Upper lobe of right lung (tissue), 1 donor: ENCODE measurements at places on chromosomes 12 and 14. TPM values are rescaled to one million over a fixed set of nuclear protein-coding genes. Genes with fewer than 3 reads are reported as not detected.

Gene POTEM
- not detected for total RNA-seq

Gene OLR1
- 96.1 TPM for total RNA-seq

Gene TDRD9
- total RNA-seq, result 6.2 TPM

Gene MYO1H
- 0.64 TPM for total RNA-seq

Gene ZC3H14
- total RNA-seq, result 63.4 TPM

Gene RGS6
- 2.6 TPM for total RNA-seq

Gene SIRT4
- total RNA-seq, result 2.4 TPM

Gene TUBA1A
- 90.8 TPM for total RNA-seq

Gene PGF
- total RNA-seq, result 4.7 TPM

Gene KIF26A
- total RNA-seq, result 5.9 TPM

Gene MYF6
- not detected for total RNA-seq

Gene LGR5
- 0.35 TPM for total RNA-seq

Gene FAIM2
- 1.2 TPM for total RNA-seq

Gene KLC1
- total RNA-seq, result 172 TPM

Gene AEBP2
- total RNA-seq, result 40.1 TPM

Gene CCDC177
- total RNA-seq, result not detected

Gene RESF1
- 72.3 TPM for total RNA-seq

Gene CLEC4E
- 16.8 TPM for total RNA-seq

DNA sequence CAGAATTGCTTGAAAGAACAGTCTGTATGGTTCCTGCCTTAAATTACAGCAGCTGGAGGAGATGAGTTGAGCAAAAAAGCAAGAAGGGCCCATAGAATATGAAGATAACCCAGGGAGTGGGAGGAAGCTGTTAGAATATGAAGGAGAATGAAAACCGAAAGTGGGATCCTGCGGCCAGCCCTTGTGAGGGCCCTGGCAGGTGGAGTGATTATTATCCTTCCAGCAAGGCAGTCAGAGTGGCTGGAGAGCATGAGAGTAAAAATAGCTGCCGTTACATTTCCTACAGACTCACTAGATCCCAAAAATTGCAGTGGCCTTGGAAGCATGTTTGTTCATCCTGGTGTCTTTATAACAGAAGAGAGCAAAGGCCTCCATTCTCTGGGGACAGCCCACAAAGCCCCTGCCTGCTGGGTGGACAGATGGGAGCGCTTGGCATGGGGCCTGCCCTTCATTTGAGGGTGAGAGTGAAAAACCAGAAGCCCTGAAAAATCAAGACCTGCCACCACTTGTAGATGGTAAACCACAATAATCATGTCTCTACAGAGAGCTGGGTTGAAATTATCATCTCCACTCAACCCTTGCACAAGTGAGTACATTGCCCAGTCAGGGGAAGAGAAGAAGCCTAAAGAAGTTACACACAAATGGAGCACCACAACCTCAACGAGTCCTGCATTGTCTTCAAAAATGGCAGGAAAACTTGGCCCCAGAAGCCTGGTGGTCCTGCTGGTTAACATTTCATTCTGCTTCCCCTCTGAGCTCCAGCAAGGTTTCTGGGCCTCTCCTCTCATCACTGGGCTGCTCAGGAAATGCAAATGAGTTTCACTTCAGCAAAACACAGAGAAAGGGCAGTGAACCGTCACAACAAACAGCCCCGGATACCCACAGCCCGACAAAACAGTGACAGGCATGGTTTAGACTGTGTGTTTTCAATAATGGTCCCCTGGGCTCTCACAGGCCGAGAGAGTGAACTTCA, 20.5 kb downstream of the ZDHHC22 start:
- no peak for DNase-seq

DNA sequence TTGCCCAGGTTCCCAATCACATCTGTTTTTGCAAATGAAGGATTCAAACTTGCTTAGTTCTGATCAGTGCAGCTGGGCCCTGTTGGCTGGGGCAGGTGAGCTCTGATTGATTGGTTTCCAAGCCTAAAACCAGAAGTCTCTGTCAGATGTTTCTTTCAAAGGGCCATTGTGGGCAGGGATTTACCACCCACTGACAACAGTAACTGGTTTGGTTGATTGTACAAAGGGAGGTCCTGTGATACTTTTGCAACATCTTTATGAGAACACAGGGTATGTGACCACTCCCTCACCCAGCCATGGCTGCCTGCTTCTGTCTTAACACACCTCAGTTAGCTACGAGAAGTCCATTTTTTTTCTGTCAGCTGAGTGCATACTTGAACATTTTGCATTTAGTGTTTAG, 184.1 kb downstream of the FLRT2 start:
- no peak for DNase-seq

GRCh38 chr12:129185855-129186254, 332.6 kb downstream of the GLT1D1 start:
- DNase-seq, result no peak

- DNase-seq, result no peak
These were observed 1.4 kb upstream of the HMGA2 start for GRCh38 chr12:65822732-65823512.

GRCh38 chr14:60488175-60488574, 2.3 kb upstream of the C14orf39 start:
- DNase-seq, result no peak

- no peak for DNase-seq
These were observed 150.2 kb downstream of the TMEM132D start for GRCh38 chr12:129753586-129753985.

GRCh38 chr14:62943202-62943601, 102.1 kb downstream of the KCNH5 start:
- no peak for DNase-seq

DNA sequence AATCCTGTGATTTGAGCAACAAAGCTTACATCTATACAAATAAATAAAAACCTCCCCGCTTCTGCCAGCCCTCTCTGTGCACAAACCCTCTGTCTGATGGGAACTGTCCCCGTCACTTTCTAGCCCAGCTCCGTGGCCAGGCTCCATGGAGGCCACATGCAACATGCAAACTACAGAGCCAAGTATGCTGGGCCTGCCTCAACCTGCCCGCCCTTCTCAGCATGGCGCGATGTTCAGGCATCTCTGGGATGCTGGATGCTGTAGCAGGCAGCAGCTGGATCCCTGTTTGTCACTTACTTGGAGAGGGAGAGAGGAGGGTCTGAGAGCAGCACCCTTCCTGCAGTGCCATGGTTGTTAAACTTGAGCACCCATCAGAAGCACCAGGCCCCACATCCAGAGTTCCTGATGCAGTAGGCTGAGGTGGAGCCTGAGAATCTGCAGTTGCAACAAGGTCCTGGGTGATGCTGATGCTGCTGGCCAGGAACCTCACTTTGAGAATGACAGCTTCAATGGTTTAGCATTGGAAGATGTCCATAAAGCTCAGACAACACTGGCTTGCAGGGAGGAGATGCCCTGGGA, 32.4 kb downstream of the CLMN start:
- DNase-seq, result no peak

GRCh38 chr14:22556021-22556989, 32.7 kb downstream of the DAD1 start:
- peak; percentile 83 for DNase-seq

- DNase-seq, result no peak
These were observed 157.9 kb downstream of the ZNF664 start for GRCh38 chr12:124130691-124131591.

GRCh38 chr14:72809063-72809462, 84.8 kb downstream of the DPF3 start:
- DNase-seq, result no peak

- no peak for DNase-seq
These were observed 79.3 kb upstream of the DYNC1H1 start for GRCh38 chr14:101884934-101885576.

DNA sequence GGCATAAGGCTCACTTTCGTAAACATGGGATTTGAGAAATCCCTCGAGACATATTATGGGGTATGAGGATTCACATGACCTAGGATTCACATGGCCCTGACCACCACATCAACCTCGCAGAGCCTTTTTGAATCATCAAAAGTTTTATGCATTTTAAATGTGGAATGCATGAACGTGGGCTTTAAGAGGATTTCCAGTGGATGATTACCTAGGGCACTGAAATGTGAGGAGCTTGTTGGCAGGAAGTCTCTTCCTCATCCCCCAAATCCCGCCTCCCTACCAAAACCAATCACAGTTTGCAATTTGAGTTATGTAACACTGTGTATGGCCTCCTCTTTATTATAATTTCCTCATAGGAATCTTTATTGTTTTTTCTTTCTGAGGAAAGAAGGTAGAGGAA, 659.6 kb upstream of the TBX3 start:
- DNase-seq, result no peak

DNA sequence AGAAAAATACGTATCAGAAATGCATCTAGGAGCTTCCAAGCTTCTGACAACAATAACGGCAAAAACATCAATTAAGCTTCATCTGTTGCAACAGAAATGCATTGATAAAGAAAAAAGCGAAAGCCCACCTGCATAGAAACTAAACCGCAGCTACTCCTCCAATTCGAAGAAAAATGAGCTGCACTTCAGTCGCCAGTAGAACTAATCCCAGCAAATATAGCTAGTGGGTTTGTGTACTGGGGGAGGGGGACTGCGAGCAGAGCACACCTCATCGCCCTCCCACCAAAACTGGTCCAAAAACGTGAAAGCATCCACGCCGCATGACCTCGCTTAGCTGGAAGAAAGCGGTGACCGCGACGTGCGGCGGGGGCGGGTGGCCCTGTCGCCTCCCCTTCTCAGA, 1.2 kb downstream of the SLC35F4 start:
- no peak for DNase-seq

DNA sequence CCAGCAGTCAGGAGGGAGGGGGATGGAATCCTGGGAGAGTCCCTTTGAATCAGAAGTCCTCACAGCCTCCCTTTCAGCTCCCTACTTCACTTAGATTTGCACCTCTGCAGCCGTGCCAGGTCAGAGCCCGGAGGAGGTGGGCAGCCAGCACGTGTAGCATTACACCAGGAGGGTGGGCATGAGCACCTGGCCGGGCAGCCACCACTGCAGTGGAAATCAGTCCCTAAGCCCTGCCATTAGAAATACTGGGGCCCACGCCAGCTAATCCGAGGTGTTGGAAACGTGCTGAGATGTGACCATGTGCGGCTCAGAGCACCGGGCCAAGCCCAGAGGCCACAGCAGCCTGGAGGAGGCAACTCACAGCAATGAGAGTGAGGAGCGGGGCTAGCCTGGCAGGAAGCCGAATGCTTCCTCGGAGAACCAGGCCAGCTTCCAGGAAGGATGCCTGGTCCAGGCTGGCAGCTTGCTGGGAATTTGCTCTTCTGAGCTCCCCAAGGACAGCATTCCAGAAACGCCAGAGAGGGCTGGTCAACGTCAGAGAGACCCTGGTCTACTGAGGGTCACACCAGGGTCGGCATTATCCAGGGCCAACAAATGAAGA, 9.4 kb upstream of the CACNA2D4 start:
- peak; percentile 57 for DNase-seq

GRCh38 chr14:94396628-94397225, 8.3 kb upstream of the SERPINA1 start:
- no peak for DNase-seq

DNA sequence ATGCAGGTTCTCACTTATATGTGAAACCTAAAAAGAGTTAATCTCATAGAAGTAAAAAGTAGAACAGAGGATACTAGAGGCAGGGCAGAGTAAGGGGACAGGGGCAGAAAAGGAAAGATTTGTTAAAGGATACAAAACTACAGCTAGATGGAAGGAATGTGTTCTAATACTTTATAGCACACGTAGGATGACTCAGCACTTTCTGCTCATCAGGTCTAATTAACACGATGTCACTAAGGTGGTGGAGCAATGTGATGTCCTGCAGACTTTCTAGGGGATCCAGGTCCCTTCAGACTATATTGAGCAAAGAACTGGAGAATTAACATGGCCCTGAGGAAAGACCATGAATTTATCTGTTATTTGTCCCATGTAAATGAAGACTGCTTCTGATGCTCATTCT, 80.8 kb upstream of the CMKLR1 start:
- DNase-seq, result no peak

DNA sequence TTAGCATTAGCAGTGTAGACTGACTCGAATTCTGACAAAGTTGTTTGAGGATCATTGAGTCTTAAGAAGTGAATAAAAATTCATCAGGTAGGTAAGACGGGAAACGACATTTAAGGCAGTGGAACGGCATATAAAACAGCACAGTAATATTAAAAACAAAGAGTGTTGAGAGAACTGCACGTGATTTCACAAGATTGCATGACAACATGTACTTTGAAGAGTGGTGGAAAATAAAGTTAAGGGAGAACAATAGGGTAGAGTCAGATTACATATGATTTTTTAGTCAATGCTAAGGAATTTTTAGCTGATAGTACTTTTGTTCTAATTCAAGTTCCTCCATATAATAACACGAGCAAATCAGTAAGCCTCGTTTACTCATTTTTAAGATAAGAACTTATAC, 115.4 kb downstream of the SOX5 start:
- DNase-seq, result no peak

DNA sequence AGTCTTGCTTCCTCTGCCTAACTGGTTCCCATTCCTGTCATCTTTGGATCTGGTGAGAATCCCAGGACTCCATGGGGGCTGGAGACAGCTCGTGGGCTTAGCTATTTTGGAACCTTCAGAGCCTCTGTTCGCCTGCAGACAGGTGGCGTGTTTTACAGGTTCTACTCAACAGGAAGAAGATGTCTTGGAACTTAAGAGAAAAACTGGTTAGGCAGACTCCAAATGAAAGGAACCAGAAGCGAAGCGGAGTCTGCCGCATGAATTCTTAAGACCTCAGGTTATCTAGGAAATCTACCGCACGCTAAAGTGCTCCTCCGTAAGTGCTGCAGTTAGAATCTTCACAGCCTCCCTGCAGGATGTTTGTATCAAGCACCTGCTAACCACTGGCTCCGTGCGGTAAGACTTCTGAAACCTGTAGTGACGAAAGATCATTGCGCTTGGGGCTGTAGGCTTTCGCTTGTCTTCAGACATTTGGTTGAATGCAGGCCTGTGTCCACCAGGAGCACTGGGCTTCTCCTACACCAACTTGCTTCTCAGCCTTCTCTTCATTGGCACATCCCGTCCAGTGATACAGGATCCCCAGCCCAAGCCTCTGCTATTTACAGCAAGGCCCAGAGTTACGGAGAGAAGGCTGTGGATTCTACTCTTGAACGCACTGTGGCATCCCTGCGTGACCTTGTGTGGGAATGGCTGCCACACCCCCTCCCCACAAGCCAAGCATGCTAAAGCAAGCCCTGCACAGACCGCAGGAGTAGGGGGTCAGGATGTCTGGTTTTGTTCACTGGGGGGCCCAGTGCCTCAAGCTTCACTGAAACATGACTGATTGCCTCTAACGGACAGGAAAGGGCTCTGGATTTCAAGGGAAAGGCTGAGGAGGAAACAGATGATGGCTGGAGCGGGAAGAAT, 35.0 kb downstream of the ACADS start:
- DNase-seq, result no peak

DNA sequence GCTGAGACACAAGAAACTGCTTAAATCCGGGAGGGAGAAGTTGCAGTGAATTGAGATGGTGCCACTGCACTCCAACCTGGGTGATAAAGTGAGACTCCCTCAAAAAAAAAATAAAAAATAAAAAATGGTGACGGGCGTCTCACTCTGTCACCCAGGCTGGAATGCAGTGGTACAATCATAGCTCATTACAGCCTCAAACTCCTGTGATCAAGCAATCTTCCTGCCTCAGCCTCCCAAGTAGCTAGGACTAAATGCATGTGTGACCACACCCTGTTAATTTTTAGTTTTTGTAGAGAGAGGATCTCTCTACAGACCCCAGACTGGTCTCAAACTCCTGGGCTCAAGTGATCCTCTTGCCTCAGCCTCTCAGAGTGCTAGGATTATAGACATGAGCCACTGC, 9.1 kb downstream of the SNX6 start:
- DNase-seq, result no peak
